ENCODE measurements at places on chromosomes 6 and 20. TPM values are rescaled to one million over a fixed set of nuclear protein-coding genes. Genes with fewer than 3 reads are reported as not detected.

SLC12A5 gene
- 17.7 TPM for total RNA-seq

RIPPLY2 gene
- 0.41 TPM for total RNA-seq

TINAG gene
- not detected for total RNA-seq

SLC13A3 gene
- 0.12 TPM for total RNA-seq

NKAPL gene
- total RNA-seq: not detected

RUNX2 gene
- 1.0 TPM for total RNA-seq

ENPP4 gene
- 0.32 TPM for total RNA-seq

LINC00237 gene
- total RNA-seq: not detected

PAK5 gene
- total RNA-seq: not detected

HLA-DOA gene
- total RNA-seq: not detected

CLDN20 gene
- total RNA-seq: not detected

SUPT3H gene
- total RNA-seq: 4.8 TPM

Data from A549 treated with DMSO at 1 μM for 4 hours (cell line).